Tongue (tissue), 3 donors: ENCODE measurements at places on chromosomes 4 and X.
A peak's percentile ranks its signal among the peaks of the same experiment; 100 is the strongest.

GRCh38 chr4:139602776-139603360 lies 46.8 kb upstream of the SETD7 start:
- DNase-seq = no peak

GRCh38 chr4:44186096-44186849 lies 262.3 kb downstream of the KCTD8 start:
- no peak for DNase-seq

DNA sequence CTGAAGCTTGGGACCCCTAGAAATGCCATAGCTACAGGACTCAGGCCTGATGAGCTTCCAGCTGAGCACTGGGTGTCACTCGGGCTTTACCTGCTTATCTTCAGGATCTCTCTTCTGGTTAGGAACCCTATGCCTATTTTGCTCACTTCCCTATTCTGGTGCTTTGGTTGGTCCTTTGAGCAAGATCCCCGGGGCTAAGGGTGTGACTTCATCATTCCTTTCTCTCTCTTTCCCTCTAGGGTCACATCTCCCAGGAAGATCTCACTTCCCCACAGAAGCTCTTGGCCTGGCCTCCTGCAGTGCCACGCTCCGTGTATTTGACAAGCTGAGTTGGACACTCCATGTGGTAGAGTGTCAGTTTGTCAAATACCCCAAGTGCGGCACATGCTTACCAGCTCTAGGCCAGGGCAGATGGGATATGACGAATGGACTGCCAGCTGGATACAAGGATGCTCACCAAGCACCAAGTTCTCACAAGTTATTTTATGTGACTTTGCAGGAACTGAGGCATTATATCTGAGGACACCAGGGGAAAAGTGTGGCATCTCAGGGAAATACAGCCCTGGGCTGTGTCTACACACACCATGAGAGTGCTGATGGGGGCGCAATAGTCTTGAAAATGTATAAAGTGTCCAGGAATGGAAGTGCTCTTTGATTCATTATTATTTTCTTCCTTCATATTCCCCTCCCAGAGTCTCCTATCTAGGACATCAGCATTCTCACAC lies 21.1 kb downstream of the VSIG4 start:
- DNase-seq = no peak

DNA sequence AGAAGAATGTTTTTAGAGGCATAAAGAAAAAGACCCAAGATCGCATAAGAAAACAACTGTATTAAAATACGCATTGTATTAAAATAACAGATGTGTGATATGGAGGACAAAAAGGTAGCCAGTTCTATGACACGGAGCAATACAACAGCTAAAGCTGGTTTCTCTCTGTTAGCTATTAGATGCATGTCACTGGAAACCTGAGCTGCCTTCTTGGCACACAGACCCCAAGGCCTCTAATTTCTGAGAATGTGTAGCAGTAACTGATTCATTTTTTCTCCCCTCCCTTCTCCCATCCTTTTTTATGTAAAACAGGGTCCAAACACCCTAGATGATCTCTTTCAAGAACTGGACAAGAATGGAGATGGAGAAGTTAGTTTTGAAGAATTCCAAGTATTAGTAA lies 4.1 kb downstream of the S100G start:
- peak; percentile 63 for DNase-seq

- no peak for DNase-seq
Measured at GRCh38 chrX:143854006-143854405, 29.9 kb upstream of the UBE2NL start.

DNA sequence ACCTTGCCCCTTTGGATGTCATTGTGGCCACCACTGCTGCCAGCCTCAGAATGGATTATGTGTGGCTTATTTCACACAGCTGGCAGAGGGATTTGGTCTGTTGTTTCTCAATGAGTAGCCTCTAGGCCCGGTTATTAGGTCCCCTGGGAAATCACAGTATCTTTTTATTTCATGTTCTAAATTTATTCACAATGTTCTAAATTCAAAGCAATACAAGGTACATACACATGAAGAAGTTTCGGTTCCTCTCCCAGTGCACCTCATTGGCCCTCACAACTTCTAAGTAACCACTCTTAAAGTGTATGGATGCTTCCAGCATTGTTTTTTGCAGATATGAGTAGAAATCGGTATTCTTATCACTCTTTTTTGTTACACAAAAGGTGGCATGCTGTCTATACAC lies 262.7 kb downstream of the RCHY1 start:
- DNase-seq = peak; percentile 19

DNA sequence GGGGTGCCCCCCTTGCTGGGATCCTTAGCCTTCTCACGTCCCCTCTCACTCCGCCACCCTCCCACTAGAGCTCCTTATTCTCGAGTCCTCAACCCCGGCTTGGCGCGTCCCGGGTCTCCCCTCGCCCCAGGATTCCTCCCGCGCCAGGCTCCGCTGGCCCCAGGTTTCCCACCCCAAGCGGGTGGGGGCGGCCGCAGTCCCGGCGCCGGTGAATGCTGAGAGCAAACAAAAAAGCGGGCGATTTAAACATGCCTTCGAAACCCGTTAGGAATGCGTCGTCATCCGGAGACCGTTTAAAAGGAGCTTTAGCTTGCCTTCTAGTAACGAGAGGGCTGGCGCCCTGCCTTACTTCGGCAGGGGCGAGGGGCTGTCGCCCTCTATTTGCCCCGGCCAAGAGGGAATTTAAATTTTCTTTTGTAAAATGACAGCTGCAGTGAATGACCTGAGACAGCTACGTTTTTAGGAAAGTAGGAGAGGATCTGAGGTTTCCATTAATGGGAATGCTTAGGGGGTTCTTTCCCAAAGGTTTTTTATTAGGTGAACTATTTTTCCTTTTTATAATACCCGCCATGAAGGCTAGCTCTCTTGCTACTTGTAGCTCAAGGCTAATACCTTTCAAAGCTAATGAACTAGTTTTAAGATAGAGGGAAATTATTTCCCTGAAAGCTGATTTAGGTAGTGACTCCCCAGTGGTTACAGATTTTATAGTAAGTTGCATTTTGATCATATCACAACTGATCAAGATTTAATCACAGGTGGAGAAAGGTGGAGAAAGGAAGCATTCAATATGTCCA lies 3.1 kb downstream of the JADE1 start:
- DNase-seq = peak; percentile 86

- no peak for DNase-seq
Measured at GRCh38 chr4:153589703-153590595, 94.1 kb upstream of the TLR2 start.
